NCI-H2081 (cell line): ENCODE measurements at places on chromosomes 2 and 18.
A peak's percentile ranks its signal among the peaks of the same experiment; 100 is the strongest.

DNA sequence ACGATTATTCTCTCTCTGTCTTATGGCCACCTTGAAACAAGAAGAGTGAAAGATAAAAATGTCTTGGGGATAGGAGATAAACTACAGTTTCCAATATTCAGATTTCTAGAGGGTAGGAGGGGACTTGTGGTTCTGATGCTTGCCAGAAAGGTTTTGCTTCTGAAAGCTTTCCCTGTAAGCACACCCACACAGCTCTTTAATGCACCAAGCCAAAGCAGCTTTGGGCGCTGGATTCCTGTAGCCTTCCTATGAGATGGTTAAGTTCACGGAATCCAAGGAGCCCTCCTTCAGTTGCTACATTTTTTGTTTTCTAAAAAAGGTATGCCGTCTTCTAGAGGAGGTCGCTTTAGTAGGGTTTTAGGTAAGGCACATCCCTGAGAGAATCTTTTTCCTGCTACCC is 4.9 kb downstream of the LRRTM1 start:
- DNase-seq = no peak

- DNase-seq = peak; percentile 36
These were observed 821 bp upstream of the EPHA4 start for GRCh38 chr2:221572821-221573429.

- no peak for DNase-seq
These were observed 523.2 kb downstream of the TNS1 start for GRCh38 chr2:217479566-217479965.

DNA sequence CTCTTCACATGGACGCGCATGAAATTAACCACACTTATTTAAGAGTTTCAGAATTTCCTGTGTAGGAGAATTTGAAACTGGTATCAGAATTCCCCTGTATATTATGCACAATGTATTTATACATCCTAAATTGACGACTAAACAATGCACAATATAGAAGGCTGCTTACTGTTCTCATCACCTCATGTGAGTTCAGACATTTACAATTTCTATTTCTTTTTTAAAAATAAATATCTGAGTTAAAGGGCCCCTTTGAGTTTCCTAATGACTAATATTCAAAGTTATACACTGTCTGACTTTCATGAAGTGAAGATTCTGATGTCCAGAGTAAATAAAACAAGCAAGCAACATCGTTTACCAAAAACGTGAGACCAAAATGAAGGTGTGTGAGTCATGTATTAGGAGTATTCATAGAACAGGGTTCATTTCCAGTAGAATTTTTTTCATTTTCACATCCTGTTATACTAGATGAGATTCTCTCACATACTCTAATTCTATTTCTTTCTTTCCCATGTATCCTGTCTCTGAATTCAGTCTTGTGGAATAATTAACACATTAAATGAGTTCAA is 406.2 kb downstream of the NUP35 start:
- DNase-seq = no peak

GRCh38 chr18:46542545-46542944 is 114.5 kb downstream of the LOXHD1 start:
- DNase-seq = no peak

- no peak for DNase-seq
These were observed 102.4 kb upstream of the ST6GAL2 start for GRCh38 chr2:106988361-106988760.

GRCh38 chr18:60372132-60372531 is 443 bp downstream of the MC4R start:
- no peak for DNase-seq

GRCh38 chr18:74512321-74513053 is 16.3 kb downstream of the CNDP2 start:
- no peak for DNase-seq

GRCh38 chr2:129849559-129850160 is 129.8 kb upstream of the RAB6C start:
- DNase-seq = peak; percentile 60

- DNase-seq = no peak
These were observed 344.7 kb downstream of the MYCN start for GRCh38 chr2:16284941-16285625.

- peak; percentile 8 for DNase-seq
These were observed 139.7 kb downstream of the ROCK1 start for GRCh38 chr18:20971886-20972267.
